MCF 10A (cell line): ENCODE measurements at places on chromosomes 13 and 19. TPM values are rescaled to one million over a fixed set of nuclear protein-coding genes. Genes with fewer than 3 reads are reported as not detected.

DNA sequence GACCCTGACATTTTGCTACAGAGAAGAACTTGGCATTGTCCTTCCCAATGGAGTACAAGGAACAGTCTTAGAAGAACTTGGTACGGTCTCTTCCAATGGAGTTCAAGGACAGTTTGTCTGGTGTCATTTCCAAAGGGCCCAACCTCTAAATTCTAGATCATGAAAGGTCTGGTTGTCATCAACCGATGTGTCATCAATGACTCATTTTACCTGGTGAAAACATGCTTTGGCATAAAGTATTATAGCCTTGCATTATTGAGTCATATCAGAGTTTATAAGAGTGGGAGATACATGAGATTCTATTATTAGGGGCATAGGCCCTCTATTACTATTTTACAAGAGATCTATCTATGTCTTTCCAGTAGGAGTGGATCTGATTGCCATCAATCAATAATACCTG lies 4.3 kb downstream of the CYP2B6 start:
- DNase-seq = peak; percentile 45

- DNase-seq = no peak
Observed at GRCh38 chr19:35732540-35733179, 9.6 kb downstream of the IGFLR1 start.

DNA sequence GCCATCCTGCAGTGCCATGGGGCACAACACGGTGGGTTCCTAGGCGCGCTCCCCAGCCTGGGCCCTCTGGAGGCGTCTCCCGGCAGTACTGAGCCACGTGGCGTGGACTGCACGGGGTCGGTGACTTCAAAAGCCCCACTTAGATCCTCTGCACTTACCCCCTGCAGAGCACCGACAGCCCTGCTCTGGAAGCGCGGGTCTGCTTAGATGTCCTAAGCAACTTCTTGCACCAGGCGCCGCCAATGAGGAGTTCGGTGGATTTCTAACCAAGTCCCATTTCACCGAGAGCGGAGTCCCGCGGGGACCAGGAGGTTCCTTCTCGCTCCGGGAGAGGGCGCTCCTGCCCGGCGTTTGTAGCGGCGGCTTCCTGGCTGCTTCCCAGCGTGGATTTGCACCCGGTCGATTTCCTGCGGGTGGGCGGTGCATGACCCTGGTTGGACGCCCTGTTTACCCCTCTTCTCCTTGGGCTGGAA lies 25.2 kb upstream of the ZNF845 start:
- DNase-seq = no peak

- no peak for DNase-seq
Observed at GRCh38 chr13:42820451-42820850, 39.1 kb downstream of the FAM216B start.

NRTN gene
- total RNA-seq = 0.56 and 0.75 TPM in 2 replicates

DNA sequence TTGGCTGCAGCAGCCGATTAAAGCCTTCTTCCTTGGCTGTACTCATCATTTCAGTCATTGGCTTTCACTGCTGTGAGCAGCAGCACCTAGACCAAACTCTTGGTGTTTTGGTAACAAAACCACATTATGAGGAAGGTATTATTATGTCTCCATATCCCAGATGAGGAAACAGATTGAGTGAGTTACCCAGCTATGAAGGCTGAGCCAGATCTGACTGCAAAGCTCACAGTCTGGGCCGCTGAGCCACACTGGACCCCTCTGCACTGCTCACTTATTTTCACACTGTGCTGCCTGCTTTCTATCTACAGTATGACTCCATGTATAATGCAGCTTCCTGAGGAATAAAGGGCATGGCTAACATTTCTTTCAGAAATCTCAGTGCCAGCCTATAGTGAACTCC lies 24.5 kb downstream of the CRYL1 start:
- no peak for DNase-seq

GRCh38 chr13:102692491-102692826 lies 2.4 kb downstream of the METTL21C start:
- no peak for DNase-seq

- peak; percentile 83 for DNase-seq
Observed at GRCh38 chr19:6674868-6675305, 4.9 kb upstream of the TNFSF14 start.

- DNase-seq = no peak
Observed at GRCh38 chr13:66098931-66099628, 1131.1 kb downstream of the PCDH9 start.

KLK7 gene
- total RNA-seq = not detected in 2 replicates

DNA sequence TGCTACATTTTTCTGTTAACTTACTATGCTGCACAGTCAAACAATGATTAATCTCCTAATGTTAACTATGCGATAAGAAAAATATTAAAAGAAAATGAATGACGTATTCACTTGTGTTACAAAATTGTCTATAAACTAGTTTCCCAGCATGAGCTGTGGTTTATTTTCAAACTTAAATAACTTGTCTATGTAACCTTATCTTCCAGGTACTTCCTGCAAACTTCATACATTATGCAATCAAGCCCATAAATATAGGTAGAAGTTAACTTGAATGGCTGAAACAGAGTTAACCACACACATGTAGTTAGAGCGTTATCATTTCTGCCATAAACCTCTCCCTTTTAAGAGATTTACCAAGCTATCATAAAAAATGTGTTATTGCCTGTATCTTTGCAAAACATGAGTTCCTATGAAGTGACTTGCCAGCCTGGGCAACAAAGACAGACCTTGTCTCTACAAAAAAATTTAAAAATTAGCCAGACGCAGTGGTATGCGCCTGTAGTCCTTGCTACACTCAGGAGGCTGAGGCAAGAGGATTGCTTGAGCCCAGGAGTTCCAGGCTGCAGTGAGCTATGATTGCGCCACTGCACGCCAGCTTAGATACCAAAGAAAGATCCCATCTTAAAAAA lies 17.7 kb upstream of the KLF5 start:
- DNase-seq = no peak

DNA sequence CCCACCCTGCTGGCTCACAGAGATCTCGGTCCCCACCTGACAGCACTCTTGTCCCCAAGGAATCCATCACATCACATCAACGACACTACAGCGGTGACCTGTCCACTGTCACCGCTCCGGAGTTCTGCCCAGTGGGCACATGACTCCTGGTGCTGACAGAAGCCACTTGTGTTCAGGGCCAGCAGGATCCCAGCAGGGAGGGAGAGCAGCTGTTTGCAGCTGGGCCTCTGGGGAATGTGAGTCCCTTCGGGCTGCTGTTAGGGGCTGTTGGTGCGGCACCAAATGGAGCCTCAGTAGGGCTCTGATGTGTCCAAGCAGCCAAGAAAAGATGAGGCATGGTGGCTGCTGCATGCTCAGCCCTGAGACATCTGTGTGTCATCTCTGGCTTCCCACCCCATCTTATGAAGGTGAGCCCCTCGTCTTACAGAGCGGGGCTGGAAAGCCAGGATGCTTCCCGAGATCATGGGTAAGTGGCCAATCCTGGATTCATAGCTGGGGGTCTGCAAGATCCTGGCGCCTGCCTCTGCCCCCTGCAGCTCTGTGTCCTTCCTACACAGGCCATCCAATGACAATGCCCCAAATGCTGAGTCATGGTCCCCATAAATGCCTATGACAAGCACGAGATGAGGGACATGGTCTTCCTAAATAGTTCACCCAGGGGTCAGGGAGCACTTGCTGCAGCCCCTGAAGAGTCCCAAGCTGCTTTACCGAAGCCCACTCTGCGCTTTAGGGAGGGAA lies 56.0 kb downstream of the F2RL3 start:
- DNase-seq = no peak

DNA sequence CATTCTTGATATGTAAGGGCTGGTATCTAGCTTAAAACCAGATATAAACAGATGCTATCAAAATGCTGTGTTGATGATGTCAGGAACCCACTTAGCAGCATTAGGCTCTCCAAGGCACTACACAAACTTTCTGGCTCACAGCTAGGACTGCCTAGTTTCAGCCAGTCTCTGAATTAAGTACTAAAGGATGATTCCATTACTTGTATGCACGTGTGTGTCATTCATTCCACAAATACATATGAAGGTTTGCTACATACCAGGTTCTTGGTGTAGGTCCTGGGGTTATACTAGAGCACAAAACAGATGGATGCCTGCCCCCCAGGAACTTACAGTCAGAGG lies 151.5 kb downstream of the RGCC start:
- no peak for DNase-seq

DNA sequence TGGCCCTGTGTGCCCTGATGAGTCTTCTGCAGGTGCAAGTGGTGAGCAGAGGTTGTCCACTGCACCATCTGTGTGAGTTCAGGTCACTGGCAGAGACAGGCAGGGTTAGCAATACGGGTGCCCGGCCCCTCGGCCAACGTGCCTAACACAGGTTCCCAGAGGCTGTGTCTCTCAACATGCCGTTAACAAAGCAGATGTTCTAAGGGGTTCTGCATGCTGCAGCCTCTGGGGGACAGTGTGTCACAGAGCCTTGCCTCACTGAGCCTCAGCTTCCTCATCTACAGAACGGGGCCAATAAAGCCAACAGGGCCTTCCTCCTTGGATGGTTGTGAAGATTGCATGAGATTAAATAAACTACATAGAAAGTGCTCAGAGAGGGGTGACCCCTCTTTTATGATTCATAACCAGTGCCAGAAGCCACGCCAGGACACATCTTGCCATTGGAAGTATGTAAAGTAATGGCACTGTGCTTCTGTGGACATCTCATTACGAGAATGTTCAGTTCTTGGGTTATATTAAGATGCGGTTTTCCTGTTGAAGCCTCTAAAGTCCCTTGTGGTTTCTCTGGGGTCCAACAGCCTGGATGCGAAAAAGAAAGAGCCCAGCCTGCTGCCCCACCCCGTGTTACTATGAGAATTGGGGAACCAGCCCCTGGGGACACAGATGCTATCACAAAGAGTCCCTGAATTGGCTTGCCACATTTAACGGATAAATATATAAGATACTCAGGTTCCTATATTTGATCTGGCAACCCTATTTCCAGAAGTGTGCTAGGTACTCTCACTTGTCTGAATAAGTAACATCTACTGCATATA lies 11.2 kb upstream of the ARHGEF18 start:
- DNase-seq = no peak

- no peak for DNase-seq
Observed at GRCh38 chr19:18848878-18849661, 17.3 kb downstream of the UPF1 start.

DNA sequence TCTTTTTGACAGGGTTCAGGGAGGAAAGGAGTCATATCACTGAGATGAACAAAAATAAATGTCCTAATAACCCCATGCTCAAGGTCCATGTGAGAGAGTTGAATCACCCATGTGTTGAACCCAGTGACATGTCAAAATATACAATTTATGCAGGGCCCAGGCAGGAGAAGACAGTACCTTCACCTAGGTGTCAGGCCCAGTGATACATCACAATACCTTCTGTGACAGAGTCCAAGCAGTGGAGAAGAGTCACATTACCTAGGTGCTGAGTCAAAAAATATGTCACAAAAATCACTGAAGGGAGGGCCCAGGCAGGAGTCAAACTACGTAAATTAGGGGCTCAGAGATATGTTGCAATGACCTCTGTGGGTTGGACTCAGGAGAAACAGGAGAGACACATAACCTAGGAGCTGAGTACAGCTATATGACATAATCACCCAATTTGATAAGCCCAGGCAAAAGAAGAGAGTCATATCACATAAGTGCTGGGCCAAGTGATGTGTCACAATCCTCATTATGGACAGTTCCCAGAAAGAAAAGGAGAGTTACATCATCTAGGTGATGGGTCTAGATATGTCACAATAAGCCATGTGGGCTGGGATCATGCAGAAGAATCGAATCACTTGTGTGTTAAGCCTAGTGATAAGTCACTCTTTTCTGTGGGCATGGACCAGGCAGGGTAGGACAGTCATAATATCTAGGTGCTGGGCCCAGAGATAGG lies 13.8 kb upstream of the ZNF724 start:
- peak; percentile 20 for DNase-seq

LSM14A gene
- total RNA-seq = 93.7 and 100 TPM in 2 replicates
